Head of caudate nucleus (tissue), 42 donors: ENCODE measurements at places on chromosomes 16 and 17.

GRCh38 chr16:87791295-87792204, 25.8 kb upstream of the KLHDC4 start:
- peak; percentile 86 for DNase-seq

DNA sequence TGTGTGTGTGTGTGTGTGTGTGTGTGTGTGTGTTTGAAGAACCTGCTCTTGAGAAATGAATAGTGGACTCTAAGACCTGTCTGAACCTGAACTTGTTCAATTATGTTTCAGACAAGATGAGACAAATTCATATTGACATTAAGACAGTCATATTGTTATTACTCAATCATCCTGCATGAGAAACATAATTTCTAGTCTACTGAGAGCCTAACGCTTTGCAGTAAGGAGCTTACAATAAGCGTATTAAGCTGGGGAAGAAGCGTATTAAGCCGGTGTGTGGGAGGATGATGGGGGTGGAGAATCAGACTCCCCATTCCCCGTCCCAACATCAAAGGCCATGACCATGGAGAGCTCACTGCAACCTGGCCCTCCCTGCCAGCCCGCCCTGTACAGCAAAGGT, 22.4 kb upstream of the MNT start:
- DNase-seq = no peak

GRCh38 chr17:35374766-35375344, 1.4 kb upstream of the SLFN11 start:
- DNase-seq = no peak

DNA sequence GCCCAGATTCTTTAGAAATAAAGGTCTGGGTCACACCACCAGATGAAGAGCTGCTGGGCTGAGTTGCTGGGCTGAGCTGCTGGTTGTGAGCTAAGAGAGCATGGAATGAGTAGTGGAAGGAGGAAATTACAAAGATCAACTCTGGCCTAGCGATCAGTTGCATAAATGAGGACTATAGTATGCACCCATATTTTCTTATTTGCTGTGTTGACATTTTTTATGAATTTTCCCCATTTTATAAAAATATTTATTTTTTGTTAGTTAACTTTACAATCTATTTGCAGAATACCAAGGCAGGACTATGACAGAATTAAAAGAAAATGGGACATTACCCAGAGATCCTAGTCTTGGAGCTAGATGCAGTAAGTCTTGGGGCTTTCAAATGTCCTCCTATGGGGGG, 23.6 kb upstream of the SLC13A2 start:
- DNase-seq = no peak

- no peak for DNase-seq
Observed at GRCh38 chr16:14528306-14528705, 101.8 kb downstream of the PARN start.

GRCh38 chr17:79504181-79504605, 106.7 kb downstream of the RBFOX3 start:
- no peak for DNase-seq

DNA sequence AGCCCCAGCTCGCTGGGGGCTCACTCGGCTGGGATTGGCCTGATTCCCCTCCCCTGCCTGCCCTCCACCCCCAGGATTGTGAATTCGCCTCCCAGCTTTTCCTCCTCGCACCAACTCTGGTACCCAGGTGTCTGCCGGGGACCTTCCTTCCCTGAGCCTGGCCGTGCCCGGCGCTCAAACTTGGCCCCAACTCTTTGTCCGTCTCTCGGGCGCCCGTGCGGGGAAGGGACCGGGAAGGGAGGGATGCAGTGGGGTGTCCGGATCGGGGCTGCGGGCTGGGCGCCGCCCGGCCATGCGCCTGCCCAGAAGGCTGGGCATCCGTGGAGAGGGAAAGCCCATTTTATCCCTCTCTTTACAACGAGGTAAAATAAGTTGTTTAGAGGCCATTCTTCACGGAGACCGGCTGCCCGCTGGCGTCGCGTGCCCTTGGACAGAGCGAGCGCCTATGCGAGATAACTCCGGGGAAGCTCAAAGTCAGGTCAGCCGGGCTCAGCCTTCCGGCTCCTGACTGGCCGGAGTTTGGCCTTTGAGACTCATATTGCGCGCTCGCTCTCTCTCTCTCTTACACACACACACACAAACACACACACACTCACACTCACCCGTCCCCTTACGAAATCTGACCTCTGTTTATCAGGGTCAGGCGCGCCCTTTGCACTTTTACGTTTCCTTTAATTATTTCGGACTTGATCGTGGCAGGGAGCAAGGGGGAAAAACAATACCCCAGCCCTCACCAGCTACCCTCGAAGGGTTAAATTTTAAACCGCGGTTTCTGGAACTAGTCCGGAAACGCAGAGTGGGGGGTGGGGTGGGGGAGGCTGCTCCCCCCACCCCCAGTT, 774 bp upstream of the MAF start:
- DNase-seq = peak; percentile 30

- peak; percentile 52 for DNase-seq
Observed at GRCh38 chr16:16857603-16858283, 478.8 kb downstream of the NPIPA7 start.

DNA sequence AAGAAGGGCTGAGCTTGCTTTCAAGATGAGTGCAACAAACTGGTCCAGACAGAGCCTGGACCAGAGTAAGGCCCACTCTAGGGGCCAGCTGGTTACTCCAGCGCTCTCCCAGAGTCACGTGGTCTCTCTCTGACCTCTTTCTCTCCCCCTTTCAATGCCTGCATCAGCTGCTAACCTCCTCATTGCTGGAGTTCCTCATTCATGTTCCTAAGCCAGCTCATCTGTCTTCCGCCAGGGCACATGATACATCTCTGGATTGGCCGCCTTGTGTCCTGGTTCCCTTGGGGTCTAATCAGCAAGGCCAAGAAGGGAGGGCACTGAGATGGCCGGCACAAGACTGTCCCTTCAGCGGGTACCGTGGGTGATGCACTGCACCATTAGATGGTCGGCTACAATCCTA, 26.9 kb upstream of the ZFP90 start:
- DNase-seq = no peak

- no peak for DNase-seq
Observed at GRCh38 chr17:62105357-62105756, 40.3 kb upstream of the MED13 start.

GRCh38 chr16:68289202-68289601, 21.5 kb downstream of the SLC7A6OS start:
- no peak for DNase-seq

GRCh38 chr17:67689534-67690177, 28.1 kb upstream of the NOL11 start:
- no peak for DNase-seq
